ENCODE measurements at places on chromosomes 4 and X.

GRCh38 chrX:136021903-136022302 is 36.7 kb downstream of the SLC9A6 start:
- no peak for DNase-seq

DNA sequence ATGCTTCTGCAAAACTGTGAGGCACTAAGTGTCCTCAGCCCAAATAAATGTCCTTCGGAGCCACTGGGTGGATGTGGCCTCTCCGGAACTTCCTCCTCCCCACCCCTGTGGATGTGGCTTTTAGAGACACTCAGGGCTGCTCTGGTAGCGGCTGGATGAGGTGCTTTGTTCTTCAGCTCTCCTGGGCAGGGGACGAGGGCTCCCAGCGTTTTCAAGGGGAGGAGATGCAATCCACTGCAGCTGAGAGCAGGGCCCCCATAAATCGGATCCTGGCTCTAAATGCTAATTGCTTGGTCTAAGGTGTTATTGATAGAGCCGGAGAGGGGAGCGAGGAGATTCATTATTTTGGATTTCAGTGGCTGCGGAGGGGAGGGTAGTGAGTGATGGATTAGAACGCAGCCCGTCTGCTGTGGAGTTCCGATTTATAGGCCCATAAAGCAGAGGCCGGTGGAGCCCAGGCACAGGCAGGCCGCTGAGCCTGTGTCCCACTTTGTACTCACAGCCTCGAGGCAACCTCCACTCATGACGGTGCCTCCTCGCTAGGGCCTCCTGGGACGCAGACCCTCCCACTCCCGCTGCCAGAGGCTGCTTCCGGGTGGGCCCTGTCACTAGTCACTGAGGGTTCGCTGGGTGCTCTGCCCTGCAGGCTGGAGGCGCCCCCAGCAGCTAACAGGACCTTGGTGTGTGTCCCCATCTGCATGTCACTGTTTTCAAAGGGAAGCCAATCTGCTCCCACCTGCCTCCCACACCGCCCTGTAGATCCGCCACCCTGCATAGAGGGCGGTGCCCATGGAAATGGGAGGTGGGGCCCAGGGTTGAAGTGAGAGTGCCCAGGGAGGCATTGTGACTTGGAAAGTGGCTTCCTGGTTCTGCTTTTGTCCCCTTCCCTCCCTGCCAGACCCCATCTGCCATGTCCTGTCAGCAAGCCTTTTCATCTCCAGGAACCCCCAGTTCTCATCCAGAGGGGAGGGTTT is 135.4 kb upstream of the PSAPL1 start:
- DNase-seq = no peak

DNA sequence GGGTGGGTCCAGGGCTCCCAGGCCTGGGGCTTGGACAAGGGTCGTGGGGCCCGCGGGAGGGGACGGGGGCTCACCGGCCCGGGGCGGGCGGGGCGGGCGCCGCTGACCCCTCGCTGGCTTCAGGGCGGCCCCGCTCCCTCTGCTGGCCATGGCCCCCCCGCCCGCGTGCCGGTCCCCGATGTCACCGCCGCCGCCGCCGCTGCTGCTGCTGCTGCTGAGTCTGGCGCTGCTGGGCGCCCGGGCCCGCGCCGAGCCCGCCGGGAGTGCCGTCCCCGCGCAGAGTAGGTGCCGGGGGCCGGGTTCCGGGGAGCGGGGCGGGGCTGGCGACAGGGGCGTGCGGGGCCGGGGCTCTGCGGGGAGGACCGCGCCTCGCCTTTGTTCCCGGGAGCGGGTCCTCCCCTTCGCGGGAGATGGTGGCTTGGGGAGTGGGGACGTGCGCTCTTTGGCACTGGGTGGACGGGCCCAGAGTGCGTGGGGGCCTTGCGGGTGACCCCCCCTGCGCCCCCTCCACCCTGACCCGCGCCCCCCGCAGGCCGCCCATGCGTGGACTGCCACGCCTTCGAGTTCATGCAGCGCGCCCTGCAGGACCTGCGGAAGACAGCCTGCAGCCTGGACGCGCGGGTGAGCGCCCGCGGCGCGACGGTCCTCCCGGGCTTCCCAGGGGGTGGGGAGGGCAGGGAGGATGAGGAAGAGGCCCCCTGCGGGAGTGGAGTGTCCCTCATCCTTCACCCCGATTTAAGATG is 16.8 kb upstream of the NAT8L start:
- no peak for DNase-seq

DNA sequence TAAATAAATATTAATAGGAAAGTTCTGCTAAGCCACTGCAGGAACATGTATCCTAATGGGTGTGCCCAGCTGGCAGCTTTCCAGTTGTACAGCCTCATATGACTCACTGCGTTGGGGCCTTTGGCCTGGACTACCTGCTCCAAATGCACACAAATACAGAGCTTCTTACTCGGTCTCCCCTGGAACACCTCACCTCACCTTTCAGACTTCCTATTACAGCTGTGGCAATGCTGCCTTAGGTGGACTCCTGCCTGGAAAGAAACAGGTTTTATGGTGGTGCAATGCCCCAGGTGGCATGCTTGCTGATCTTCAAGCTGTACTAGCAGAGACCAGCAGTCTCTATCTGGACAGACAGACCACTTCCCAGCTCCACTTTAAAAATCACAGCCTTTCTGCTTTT is 85.7 kb upstream of the EXOC1L start:
- DNase-seq = no peak

DNA sequence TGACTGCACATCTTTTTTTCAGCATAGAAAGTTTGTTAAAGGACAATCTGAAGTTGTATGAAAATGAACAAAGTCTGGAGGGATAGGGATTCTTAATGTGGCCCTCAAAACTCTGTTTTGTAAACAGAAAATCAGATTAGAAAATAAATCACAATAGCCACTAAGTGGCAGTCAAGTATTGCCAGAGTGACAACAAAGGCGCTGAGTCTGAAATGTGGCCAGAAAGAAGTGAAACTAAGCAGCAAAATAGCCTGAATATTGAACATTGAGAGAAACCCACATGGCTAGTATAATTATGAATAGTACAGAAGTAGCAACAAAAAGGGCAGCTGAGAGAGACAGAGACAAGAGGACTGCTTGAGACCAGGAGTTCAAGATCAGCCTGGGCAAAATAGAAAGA is 81.1 kb upstream of the CT45A1 start:
- DNase-seq = no peak

- DNase-seq = no peak
Measured at GRCh38 chrX:32448945-32449344, 762.4 kb downstream of the DMD start.

GRCh38 chrX:100477467-100477866 is 67.4 kb upstream of the PCDH19 start:
- DNase-seq = no peak

- DNase-seq = no peak
Measured at GRCh38 chrX:47595716-47596251, 13.5 kb downstream of the TIMP1 start.

GRCh38 chr4:132396636-132397035 is 752.5 kb upstream of the PCDH10 start:
- no peak for DNase-seq

DNA sequence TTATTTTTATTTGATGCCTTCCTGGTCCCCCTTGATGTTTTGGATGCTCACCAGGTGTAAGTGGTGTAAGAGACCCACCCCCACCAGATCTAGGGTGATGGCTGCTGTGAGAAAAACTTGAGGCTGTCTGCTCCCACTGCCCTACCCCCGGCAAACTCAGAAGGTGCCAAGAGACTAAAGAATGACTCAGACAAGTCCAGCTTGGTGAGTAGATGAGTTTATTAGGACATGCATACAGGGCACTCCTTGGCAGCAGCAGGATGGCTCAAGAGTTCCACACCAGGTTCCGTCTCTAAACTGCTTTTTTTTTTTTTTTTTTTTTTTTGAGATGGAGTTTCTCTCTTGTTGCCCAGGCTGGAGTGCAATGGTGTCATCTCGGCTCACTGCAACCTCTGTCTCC is 84.0 kb upstream of the HPF1 start:
- no peak for DNase-seq

Data from stimulated activated CD8-positive, alpha-beta memory T cell treated with anti-CD3 and anti-CD28 coated beads, Interleukin-7, amount 100 ng/mL, for 1 hour (primary cell).